ENCODE measurements at places on chromosomes 6 and 20. TPM values are rescaled to one million over a fixed set of nuclear protein-coding genes. Genes with fewer than 3 reads are reported as not detected.

AVP gene
- polyA plus RNA-seq: not detected

CST4 gene
- not detected for polyA plus RNA-seq

SLC13A3 gene
- polyA plus RNA-seq: 0.04 TPM

GFRAL gene
- polyA plus RNA-seq: not detected

LSM2 gene
- 35.3 TPM for polyA plus RNA-seq

PROKR2 gene
- not detected for polyA plus RNA-seq

- DNase-seq: no peak
Measured at GRCh38 chr6:79461205-79461604, 76.0 kb downstream of the LCA5 start.

GRCh38 chr6:24920136-24920535 is 15.6 kb downstream of the RIPOR2 start:
- DNase-seq: no peak

DNA sequence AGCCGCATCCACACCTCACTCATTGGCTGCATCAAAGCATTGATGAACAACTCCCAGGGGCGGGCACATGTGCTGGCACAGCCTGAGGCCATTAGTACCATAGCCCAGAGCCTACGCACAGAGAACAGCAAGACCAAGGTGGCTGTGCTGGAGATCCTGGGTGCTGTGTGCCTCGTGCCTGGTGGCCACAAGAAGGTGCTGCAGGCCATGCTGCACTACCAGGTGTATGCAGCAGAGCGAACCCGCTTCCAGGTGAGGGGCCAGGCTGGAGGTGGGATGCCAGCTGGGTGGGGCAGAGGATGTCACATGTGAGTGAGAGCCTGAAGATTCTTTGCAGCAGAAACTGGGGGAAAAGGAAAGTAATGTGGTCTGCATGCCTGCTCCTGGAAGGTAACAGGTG is 66.7 kb downstream of the MOCS1 start:
- DNase-seq: no peak
